ENCODE measurements at places on chromosomes 11 and 22. TPM values are rescaled to one million over a fixed set of nuclear protein-coding genes. Genes with fewer than 3 reads are reported as not detected.

Gene TRPC6
- polyA plus RNA-seq, result 0.21 TPM

DNA sequence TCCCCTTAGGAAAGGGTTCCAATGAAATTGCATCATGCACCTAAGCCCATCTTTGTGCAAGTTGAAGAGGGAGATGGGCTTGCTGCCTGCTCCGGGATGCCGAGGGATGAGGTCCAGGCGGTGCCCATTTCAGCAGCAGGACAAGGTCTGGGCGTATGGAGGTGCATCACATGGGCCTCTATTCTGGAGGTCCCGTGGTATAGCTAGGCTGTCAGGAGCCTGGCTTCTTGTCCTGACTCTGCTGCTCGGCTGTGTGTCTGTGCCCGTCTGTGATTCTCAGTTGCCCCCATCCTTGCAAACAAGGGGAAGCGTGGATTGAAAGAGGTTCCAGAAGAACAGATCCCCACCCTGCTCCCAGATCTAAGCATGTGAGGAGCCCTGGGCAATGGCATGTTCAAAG lies 130.0 kb downstream of the OSBP2 start:
- no peak for DNase-seq

GRCh38 chr11:46522682-46523281 lies 71.0 kb downstream of the AMBRA1 start:
- DNase-seq, result no peak

DNA sequence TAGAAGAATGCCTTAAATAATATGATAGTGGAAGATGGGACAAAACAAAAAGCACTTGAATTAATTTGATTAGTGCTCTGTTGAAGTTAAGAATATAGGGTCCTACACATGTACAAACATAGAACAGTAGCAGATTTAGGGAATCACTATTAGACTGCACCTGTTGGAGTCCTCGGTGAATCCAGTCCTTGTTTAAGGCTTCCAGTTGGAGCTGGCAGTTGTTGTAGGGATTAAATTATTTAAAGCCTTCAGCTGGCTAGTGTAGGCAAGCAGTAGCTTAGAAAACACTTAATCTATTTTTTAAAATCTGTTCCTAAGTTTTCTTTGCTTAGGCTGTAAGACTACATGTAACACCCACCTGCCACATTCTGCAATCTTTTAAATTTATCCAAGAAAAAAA lies 24.5 kb upstream of the CSTF3 start:
- no peak for DNase-seq

All from GM23338 (cell line).